ENCODE measurements at places on chromosomes 7 and 10.

DNA sequence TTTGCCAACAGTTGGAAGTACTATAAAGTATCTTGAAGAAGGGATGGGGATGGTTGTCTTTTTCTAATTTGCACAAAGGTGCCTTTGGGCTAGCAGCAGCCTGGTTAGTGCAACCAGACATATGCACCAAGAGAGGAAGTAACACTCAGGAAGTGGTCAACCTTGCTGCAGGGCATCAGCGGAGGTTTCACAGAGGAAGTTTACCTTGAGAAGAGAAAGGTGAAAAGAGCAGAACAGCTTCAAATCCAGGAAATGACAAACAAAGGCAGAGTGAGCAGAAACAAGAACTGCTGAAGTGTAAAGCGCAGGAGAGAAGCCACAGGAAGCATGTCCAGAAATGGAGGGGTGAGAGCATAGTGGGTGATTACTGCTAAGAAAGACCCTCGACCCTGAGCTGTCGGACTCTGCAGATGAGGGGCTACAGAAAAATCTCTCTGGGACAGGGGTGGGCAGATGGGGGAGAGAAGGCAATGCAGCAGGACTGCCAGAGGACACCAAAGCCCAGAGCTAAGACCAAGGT lies 66.9 kb downstream of the STK17A start:
- peak; percentile 46 for DNase-seq

DNA sequence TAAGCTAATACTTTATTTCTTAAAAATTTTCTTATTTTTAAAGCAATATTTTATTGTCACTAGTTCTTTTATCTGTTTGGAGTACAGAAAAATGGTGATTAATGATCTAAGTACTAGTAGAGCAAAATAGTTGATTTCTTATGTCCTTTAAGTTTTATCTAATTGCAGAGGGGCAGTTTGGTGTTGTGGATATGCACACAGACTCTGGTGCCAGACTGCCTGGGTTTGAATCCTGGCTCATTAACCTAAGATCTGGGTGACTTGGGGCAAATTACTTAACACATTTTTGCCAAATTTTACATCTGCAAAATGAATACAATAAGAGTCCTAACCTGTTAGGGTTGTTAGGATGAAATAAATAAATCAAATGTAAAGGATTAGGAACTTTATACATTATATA lies 10.7 kb upstream of the PRPS1L1 start:
- DNase-seq: no peak

GRCh38 chr10:132648072-132648850 lies 110.7 kb downstream of the INPP5A start:
- DNase-seq: no peak

- no peak for DNase-seq
Observed at GRCh38 chr7:149871576-149871975, 2.2 kb upstream of the ATP6V0E2 start.

DNA sequence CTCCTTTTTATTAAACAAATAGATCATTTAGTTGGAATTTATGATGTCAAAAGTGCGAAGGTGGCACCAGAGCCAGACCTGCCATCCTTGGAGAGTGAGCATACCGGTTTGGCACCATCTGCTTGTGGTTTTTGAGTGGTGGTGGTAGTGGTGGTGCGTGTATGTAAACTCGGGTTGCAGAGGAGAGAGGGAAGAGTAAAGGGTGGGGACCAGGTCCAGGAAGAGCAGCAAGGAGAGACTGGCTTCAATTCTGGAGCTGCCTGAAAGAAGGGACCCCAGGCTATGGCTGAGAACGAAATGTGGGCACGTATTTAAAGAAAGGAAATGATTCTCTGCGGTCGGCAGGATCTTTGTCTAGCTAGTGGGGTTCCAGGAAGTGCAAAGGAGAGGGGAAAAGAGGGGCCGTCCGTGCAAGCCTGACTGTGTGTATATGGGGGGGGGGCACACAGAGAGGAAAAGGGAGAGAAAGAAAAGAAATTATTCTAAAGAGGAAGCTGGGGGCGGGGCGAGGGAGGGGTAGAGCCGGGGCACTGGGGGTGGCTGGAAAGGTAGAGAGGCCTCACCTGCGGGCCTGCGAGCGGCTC lies 448 bp upstream of the GOLGA7B start:
- peak; percentile 79 for DNase-seq

DNA sequence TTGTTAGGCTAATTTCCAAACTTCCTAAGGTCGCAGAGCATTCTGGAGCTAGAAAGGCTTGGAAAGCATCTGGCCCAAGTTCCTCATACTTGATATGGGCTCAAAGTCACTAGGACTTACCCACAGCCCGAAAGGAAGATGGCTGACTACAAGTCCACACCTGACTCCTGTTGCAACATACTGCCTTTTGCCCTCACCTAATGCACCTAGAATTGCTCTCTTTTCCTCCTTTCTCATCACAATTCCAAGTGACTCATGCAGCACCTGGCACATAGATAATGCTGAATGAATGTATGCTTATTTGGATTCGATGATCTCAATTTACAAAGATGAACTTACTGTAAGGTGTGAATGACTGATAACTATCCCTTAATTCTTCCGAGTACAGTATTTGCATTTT lies 131.5 kb downstream of the SORBS1 start:
- DNase-seq: no peak

- peak; percentile 70 for DNase-seq
Observed at GRCh38 chr7:39605087-39605486, 18.3 kb upstream of the RALA start.

GRCh38 chr7:140621401-140622021 lies 19.1 kb downstream of the DENND2A start:
- no peak for DNase-seq

GRCh38 chr7:6316226-6316625 lies 43.8 kb upstream of the CYTH3 start:
- DNase-seq: no peak

GRCh38 chr7:16098585-16099179 lies 322.7 kb downstream of the CRPPA start:
- DNase-seq: peak; percentile 78

- no peak for DNase-seq
Observed at GRCh38 chr10:52056291-52056690, 257.8 kb upstream of the DKK1 start.

DNA sequence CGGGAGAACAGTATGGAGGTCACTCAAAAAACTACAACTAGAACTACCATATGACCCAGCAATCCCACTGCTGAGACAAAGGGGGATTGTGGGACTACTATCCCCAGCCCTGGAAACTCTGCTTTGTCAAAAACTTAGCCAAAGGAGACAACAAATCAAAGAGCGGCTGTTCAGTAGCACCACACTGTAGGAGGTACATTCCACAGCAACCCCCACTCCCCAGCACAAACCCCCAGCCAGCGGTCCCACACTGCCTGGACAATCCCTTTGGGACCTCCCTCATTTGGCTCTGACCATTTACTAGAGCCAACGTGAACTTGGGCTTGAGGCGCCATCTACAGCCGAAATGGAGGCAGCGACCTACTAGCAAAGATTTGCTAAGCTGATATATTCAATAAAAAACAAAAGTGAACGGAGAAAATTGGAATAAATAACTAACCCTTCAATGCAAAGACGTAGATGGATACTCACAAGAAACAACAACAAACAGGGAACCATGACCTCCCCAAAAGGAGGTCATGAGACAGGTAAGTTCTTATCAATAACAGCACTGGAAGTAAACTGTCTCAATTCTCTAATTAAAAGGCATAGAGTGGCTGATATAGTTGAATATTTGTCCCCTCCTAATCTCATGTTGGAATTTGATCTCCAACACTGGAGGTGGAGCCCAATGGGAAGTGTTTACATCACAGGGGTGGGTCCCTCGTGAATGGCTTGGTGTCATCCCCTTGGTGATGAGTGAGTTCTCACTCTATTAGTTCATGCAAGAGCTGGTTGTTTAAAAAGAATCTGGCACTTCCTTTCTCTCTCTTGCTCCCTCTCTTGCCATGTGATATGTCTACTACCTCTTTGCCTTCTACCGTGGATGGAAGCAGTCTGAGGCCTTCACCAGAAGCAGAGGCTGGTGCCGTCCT lies 119.0 kb upstream of the KCNMA1 start:
- DNase-seq: peak; percentile 75

DNA sequence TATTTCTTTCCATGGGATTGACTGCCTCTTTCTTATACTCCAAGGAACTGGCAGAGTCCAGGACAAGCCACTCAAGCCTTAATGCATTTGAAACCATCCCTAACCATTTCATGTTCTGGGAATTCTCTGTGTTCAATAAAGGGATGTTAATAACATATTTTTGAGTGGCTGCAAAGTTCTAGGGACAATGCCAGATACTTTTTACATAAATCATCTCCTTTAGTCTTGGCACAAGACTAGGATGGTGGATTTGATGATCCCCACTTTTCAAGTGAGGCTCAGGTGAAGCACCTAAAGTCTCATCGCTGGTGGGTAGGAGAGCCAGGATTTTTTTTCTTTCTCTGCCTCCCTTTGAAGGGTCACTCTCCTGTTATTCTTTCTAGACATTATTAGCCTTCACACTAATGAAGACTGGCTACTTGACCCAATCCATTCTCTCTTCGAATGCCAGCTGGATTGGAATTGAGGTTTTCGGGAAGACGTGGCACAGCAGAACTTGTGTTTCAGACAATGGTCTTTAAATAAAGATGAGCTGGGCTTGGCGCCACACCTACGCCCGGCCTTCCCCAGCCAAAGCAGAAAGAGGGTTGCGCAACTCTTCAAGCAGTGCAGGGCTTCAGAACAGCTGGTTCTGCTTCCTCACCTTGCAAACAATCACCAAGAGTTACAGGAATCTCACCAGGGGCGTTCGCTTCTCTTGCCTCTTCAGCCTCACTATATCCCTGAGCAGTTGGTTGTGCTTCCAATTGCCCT lies 73.8 kb upstream of the BMPER start:
- DNase-seq: no peak

DNA sequence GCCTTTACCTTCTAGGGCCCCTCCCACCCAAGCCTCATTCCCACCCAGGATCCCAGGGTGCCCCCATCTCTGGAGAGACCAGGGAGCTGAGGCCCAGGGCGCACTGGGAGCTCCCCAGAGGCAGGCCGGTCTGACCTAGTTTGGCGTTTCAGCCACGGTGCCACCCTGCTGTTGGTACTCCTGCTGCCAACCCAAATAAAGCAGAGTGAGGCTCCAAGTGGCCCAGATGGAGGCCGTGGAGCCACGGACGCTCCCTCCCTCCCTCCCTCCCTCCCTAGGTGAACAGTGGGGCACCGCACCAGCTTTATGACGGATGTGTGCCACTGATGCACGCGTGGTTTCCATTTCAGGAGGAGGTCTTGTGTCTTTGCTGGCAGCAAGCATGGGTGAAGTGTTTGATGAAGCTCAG lies 1.8 kb downstream of the INPP5A start:
- DNase-seq: no peak

GRCh38 chr10:5234106-5234860 lies 37.6 kb downstream of the AKR1C4 start:
- DNase-seq: peak; percentile 67

DNA sequence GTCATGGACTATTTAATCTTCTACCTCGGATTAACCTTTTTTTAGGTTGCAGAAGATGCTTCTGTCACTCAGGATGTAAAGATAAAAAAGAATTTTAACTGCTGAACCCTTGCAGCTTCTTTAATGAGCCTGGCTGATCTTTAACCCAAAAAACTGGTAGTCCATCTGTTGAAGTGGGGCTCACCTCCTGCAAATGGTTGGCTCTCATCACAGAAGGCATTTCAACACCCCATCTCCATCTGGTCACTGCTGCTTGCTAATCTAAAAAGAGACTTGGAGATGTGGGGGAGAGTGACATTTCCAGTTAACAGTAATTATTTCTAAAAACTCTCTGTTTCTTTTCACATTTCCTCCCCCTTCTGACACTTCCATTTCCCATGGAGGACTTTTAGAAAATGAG lies 208.6 kb downstream of the LHFPL3 start:
- DNase-seq: no peak

DNA sequence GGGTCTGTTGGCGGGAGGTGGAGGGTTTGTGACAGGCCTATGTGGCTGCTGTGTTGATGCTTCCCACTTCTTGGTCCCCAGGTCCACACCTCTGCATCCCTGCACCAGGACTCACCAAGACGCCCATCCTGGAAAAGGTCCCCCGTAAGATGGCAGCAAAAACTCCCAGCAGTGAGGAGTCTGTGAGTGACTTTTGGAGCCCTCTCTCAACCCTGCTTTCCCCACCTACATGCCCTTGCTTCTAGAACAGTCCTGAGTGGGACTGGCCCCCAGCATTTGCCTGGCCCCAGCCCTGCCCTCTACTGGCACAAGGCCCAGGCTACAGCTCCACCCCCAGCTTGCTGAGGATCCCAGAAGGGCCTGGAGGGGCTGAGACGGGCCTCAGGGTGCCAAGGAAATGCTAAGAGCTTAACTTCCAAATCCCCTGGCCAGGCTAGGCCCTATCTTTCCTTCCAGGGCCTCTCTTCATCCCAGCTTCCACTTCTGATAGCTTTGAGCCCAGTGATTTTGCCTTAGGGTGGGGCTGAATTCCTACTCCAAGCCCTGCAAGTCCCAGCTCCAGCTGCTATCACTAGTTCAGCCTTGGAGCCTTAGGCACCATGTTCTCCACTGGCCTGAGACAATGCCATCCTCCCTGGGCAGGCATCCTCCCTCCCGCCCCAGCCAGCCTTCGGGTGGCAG lies 2.7 kb downstream of the CHAT start:
- no peak for DNase-seq

DNA sequence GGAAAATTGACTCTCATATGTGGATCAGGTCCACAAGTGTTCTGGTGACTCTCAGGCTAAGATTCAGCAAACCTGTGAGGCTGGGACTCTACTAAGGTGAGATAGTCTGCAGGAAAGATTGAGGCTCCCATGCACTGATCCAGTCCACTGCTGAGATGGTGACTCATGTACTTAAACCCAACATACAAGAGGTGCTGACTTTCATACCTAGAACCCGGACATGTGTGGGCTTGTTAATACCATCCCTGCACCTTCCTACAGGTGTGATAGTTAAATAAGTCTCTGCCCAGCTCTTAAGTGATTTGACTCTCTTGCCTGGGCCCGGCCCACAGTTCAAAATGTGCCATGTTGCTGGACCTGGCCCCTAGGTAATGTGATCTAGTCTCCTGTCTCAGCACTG lies 27.1 kb upstream of the ZNF107 start:
- DNase-seq: no peak

DNA sequence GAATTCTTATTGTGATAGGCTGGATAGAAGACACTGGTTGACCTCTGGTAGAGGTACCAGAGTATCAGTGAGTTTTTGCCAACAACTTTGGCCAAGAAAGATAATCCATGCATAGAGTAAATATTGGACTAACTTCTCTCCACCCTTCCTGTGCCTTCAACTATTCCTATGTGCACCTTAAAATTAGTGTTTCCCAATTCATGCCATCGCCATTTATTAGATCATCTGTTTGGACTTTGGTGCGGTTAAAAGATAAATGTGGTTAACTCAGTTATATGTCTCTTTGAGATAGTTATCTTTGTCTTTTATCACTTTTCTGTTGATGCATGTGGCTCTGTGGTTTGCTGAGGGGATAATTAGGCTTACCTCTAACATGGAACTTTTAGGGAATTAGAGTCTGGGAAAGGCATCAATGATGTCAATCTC lies 4.6 kb downstream of the PAPSS2 start:
- DNase-seq: peak; percentile 7

- no peak for DNase-seq
Observed at GRCh38 chr10:30728766-30729165, 99.2 kb upstream of the LYZL2 start.
